Osteoblast (primary cell): ENCODE measurements at places on chromosomes 5 and 9. TPM values are rescaled to one million over a fixed set of nuclear protein-coding genes. Genes with fewer than 3 reads are reported as not detected.

DNA sequence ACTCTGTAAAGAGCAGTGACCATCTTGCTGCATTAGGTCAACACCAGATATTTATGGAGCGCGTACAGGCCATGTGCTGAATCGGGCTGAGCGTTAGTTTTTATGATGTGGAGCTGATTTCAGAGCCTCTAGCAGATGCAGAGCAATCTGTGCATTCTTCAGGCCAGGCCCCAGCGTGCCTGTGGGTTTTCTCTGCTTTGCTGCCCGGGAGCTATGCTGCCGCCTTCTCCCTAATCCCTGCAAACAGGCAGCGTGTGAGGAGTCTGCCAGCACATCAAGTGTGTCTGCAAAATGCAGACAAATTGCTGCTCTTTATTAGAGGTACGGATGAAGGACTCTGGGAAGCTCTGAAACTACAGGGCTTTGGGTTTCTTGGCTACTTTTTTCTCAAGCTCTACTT lies 170.0 kb downstream of the NTRK2 start:
- H3K36me3 ChIP-seq, result no peaks in the 10 kb centered on the region
- H3K27ac ChIP-seq, result no peak overlapping the region
- H3K4me1 ChIP-seq, result no peaks in the 10 kb centered on the region
- no peaks in the 10 kb centered on the region for H3K27me3 ChIP-seq
- no peak overlapping the region for H3K4me3 ChIP-seq
- DNase-seq, result no peak

- H3K4me3 ChIP-seq, result no peak overlapping the region
- no peaks in the 10 kb centered on the region for H3K27me3 ChIP-seq
- H3K36me3 ChIP-seq, result no peaks in the 10 kb centered on the region
- DNase-seq, result no peak
Observed at GRCh38 chr5:114146398-114146797, 215.5 kb upstream of the KCNN2 start.

DNA sequence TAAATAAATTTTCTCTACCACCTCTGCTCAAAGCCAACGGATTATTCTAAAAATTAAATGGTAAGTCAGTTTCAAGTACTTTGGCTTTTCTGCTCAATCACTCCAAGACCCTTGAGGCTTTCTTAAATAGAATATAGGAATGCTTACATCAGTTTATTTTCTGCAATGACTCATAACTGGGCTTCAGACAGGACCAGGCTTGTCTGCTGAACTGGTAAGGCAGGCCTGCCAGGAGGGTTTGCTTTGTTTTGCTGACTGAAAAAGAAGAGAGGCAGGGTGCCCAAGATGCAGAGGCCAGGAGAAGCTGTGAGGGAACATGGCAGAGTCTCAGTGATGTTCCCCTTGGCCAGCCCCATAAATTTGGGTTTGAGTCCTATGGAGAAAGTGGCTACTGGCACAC lies 60.3 kb upstream of the EPB41L4A start:
- H3K4me3 ChIP-seq, result no peak overlapping the region
- H3K27me3 ChIP-seq, result no peaks in the 10 kb centered on the region
- H3K4me1 ChIP-seq, result peaks cover 3% of the 10 kb centered on the region
- peak; percentile 48 for DNase-seq
- H3K27ac ChIP-seq, result no peak overlapping the region

GRCh38 chr5:30099634-30100033 lies 1093.9 kb upstream of the CDH6 start:
- H3K27ac ChIP-seq, result no peak overlapping the region
- DNase-seq, result no peak
- no peaks in the 10 kb centered on the region for H3K4me1 ChIP-seq
- H3K27me3 ChIP-seq, result no peaks in the 10 kb centered on the region
- no peaks in the 10 kb centered on the region for H3K36me3 ChIP-seq

DNA sequence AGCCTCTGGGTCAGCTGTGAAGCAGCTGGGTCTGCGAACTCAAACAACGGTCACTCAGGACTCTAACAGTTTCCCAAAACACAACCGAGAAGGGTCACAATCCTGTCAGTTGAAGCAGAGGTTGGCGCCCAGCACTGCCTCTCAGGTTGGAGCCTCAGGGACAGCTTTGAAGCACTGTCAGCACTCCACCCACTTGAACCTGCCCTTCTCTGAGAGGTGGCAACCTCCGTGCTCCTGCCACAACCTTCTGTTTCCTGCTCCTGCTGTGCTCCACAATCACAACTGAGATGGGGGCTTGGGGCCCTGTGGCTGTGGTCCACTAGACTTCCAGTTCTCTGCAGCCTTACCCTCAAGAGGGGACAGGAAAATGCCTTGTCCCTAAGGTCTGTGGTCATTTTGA lies 21.7 kb upstream of the LCP2 start:
- no peaks in the 10 kb centered on the region for H3K27me3 ChIP-seq
- H3K4me1 ChIP-seq, result no peaks in the 10 kb centered on the region
- no peak for DNase-seq
- no peak overlapping the region for H3K4me3 ChIP-seq

- H3K27me3 ChIP-seq, result peaks cover 2% of the 10 kb centered on the region
- no peak overlapping the region for H3K4me3 ChIP-seq
- DNase-seq, result no peak
- no peak overlapping the region for H3K27ac ChIP-seq
Observed at GRCh38 chr5:108606185-108606584, 141.5 kb upstream of the FER start.

DNA sequence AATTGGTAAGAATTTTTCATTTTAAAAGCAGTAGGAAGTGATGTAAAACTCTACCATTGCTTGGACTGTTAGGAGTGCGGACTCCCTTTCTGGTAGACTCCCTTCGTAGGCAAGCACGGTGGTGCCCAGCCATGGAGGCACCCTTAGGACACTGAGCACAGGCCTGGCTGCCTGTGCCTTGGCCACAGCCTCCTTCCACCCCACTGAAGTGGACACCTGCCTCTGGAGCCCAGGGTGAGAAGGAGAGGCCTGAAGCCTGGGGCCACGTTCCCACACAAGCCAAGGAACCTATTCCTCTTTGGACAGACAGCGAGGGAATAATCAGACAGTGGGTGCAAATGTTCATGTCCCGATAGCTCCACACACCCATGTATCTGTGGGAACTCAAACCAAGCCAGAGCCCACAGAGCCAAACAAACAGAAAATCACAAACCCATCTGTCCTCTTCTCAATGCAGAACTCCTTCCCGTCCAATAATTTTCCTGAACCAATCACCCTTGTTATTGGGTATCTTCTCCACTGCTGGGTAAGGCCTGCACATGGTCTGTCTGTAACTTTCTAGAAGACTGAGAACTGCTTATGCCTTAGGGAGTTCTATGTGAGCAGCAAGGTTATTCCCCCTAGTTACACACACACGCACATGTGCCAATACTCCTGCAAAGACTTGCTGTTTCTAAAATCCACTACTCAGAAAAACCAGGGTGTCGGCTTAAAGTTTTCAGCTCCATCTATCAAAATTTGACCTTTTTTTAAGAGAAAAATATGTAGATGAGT lies 45.2 kb downstream of the UBE2QL1 start:
- no peak overlapping the region for H3K27ac ChIP-seq
- no peak for DNase-seq
- no peak overlapping the region for H3K4me3 ChIP-seq

DNA sequence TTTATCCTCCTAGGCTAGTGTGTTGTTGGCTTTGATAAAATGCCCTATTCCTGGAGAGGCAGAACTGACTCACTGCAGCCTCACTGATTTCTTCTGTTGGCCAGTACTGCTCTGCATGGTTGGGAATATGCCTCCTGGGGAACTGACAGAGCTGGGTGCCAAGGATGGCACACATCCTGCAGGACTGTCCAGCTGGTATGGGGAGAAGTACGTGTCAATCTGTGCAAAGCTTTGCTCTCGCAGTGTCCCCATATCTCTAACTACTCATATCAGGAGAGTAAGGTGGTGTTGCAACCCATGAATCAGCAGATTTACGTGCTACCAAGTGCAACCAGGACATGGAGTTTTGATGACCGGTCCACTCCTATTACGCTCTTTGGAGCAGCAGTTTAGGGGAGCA lies 74.7 kb downstream of the TEK start:
- H3K27ac ChIP-seq, result no peak overlapping the region
- H3K36me3 ChIP-seq, result no peaks in the 10 kb centered on the region
- no peak overlapping the region for H3K4me3 ChIP-seq

GRCh38 chr9:94630281-94630680 lies 9.0 kb downstream of the FBP1 start:
- H3K36me3 ChIP-seq, result no peaks in the 10 kb centered on the region
- no peak for DNase-seq
- no peak overlapping the region for H3K27ac ChIP-seq
- peaks cover 17% of the 10 kb centered on the region for H3K27me3 ChIP-seq
- no peaks in the 10 kb centered on the region for H3K4me1 ChIP-seq

DNA sequence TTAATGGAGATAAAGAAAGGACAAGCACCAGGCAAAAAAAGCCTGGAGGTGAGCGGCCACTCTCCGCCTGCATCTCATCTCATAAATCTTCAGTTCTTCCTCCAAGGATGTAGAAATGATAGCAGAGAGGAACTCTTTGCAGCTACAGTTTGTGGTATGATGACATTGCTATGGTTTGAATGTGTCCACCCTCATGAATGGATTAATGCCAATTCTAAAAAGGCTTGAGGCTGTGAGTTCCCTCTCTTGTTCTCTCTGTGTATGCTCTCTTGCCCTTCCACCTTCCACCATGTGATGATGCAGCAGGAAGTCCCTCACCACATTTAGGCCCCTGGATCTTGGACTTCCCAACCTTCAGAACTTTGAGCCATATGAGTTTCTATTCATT lies 126.4 kb downstream of the SPOCK1 start:
- H3K27ac ChIP-seq, result peak overlapping the region; percentile 1
- peaks cover 8% of the 10 kb centered on the region for H3K36me3 ChIP-seq
- no peaks in the 10 kb centered on the region for H3K27me3 ChIP-seq
- DNase-seq, result no peak
- H3K4me1 ChIP-seq, result peaks cover 39% of the 10 kb centered on the region

- no peak overlapping the region for H3K27ac ChIP-seq
- no peaks in the 10 kb centered on the region for H3K36me3 ChIP-seq
- H3K4me3 ChIP-seq, result no peak overlapping the region
- no peaks in the 10 kb centered on the region for H3K27me3 ChIP-seq
Observed at GRCh38 chr9:438961-439768, 224.5 kb downstream of the DOCK8 start.

GRCh38 chr9:81083067-81083466 lies 606.3 kb downstream of the TLE1 start:
- H3K27me3 ChIP-seq, result no peaks in the 10 kb centered on the region
- no peak for DNase-seq
- peaks cover 24% of the 10 kb centered on the region for H3K4me1 ChIP-seq
- no peaks in the 10 kb centered on the region for H3K36me3 ChIP-seq
- peak overlapping the region; percentile 40 for H3K27ac ChIP-seq
- H3K4me3 ChIP-seq, result no peak overlapping the region

GRCh38 chr5:55864606-55865541 lies 13.7 kb downstream of the IL31RA start:
- H3K36me3 ChIP-seq, result no peaks in the 10 kb centered on the region
- no peaks in the 10 kb centered on the region for H3K27me3 ChIP-seq
- peaks cover 9% of the 10 kb centered on the region for H3K4me1 ChIP-seq

- H3K27ac ChIP-seq, result no peak overlapping the region
- H3K27me3 ChIP-seq, result no peaks in the 10 kb centered on the region
- no peak overlapping the region for H3K4me3 ChIP-seq
- peaks cover 29% of the 10 kb centered on the region for H3K36me3 ChIP-seq
Observed at GRCh38 chr9:126880226-126880946, 19.9 kb downstream of the ZBTB34 start.

DNA sequence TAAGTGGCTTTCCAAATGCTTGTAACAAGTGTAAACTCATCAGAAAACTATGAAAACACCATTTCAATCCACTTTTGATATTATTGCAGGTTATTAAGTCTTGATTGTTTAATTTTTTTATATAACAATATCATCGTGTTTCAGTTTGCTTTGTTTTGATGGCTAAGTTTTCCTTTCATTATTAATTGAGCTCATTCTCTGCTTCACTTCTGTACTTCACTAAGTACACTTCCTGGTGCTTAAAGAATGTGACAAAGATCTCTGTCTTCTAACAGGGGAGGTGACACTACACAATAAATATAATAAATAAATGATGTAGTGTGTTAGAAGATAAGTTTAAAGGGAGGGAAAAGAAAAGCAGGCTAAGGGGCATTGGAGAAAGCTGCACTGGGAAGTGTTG lies 13.0 kb upstream of the RAD23B start:
- no peaks in the 10 kb centered on the region for H3K36me3 ChIP-seq
- no peaks in the 10 kb centered on the region for H3K27me3 ChIP-seq
- H3K4me1 ChIP-seq, result peaks cover 30% of the 10 kb centered on the region
- no peak overlapping the region for H3K27ac ChIP-seq
- H3K4me3 ChIP-seq, result no peak overlapping the region

DNA sequence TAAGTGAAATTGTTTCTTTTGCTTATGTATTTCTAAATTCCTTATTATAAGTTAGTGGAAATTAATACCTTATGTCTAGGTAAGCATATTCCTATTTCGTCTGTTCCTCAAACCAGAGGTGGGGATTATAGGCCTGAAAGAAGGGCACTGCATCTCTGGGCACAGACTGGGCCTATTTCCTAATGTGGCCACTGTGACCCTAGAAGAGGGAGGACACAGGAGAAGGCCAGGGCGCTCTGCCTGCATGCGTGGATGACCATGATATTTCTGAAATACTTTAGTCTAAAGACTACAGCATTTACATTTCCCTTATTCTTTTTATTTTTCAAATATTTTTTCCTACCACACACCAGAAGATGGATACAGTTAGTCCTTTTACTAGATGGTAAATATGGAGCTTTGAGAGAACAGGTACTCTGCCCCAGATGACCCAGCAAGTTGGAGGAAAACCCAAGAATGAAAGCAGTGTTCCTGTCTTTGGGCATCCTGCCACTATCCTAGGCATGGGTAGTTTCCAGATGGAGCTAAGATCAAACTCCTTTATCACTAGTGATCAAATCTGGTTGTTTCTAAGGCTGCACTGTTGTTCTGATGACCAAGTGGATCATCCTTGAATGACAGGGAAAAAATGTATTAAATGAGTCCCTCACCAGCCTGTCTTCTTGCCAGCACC lies 27.8 kb downstream of the RUSC2 start:
- no peaks in the 10 kb centered on the region for H3K27me3 ChIP-seq
- H3K4me1 ChIP-seq, result peaks cover 84% of the 10 kb centered on the region
- peak overlapping the region; percentile 97 for H3K27ac ChIP-seq
- no peaks in the 10 kb centered on the region for H3K36me3 ChIP-seq
- no peak overlapping the region for H3K4me3 ChIP-seq
- DNase-seq, result no peak

- no peaks in the 10 kb centered on the region for H3K27me3 ChIP-seq
- no peak overlapping the region for H3K27ac ChIP-seq
- DNase-seq, result no peak
- no peaks in the 10 kb centered on the region for H3K4me1 ChIP-seq
- H3K4me3 ChIP-seq, result no peak overlapping the region
Observed at GRCh38 chr5:116525674-116526073, 48.9 kb downstream of the SEMA6A start.

FYB1 gene
- under 0.01 TPM in 1 of 2 replicates, not detected in the other for total RNA-seq

ST8SIA4 gene
- total RNA-seq, result 1.4 and 1.8 TPM in 2 replicates

PCA3 gene
- total RNA-seq, result under 0.01 and 0.36 TPM in 2 replicates

HTR4 gene
- not detected in 2 replicates for total RNA-seq

KIF12 gene
- total RNA-seq, result not detected in 2 replicates

FOXD1 gene
- 12.7 and 17.0 TPM in 2 replicates for total RNA-seq

MEGF10 gene
- total RNA-seq, result 1.4 and 3.2 TPM in 2 replicates
